T-helper 17 cell (primary cell): ENCODE measurements at places on chromosomes 1 and 21.

DNA sequence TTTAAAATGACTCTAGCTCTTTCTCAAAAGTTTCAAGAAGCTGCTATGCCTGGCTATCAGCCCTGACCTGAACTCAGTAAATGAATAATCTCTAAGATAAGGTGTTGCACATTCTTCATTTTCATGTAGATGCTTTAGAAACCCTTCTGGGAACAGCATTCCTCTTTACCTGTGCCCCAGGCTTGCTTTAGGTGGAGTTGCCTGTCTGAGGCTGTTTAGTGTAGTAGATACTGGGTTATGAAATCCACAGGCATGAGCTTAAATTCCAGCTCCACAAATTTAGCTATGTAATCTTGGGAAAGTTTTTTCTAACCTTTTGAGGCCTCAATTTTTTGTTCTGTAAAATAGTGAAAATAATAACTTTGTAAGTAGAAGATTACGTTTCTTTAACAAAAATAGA is 41.6 kb downstream of the ATP6V1G3 start:
- DNase-seq, result no peak
- H3K4me1 ChIP-seq, result peaks cover 2% of the 10 kb centered on the region
- H3K4me3 ChIP-seq, result no peak overlapping the region
- H3K36me3 ChIP-seq, result peaks cover 3% of the 10 kb centered on the region

- no peaks in the 10 kb centered on the region for H3K36me3 ChIP-seq
- H3K4me3 ChIP-seq, result no peak overlapping the region
- DNase-seq, result no peak
- peaks cover 28% of the 10 kb centered on the region for H3K27me3 ChIP-seq
- no peaks in the 10 kb centered on the region for H3K4me1 ChIP-seq
Observed at GRCh38 chr1:55654750-55655149, 439.6 kb upstream of the USP24 start.

DNA sequence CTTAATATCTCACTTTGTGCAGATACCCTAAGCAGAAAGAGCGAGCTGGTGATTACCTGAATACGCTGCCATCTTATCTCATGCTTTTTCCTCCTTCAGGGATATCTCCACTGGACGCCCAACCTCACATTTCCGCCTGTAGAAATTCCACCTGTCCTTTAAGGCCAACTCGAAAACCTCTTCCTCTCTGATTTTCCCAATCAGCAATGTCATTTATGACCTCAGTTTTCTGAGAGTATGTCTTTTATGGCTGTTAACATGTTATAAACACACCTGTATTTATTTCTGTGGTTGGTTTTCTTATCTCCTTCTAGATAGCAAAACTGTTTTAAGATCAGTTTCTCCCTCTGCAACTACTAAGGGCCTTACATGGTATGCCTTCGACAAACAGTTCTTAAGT is 41.1 kb downstream of the CD34 start:
- no peak for DNase-seq
- peaks cover 8% of the 10 kb centered on the region for H3K36me3 ChIP-seq
- H3K4me1 ChIP-seq, result peaks cover 75% of the 10 kb centered on the region

GRCh38 chr1:241531195-241532161 is 700 bp upstream of the KMO start:
- H3K36me3 ChIP-seq, result peaks cover 2% of the 10 kb centered on the region
- no peak for DNase-seq
- peaks cover 20% of the 10 kb centered on the region for H3K27me3 ChIP-seq
- peak overlapping the region; percentile 99 for H3K4me3 ChIP-seq
- peak overlapping the region; percentile 88 for H3K27ac ChIP-seq

GRCh38 chr1:223700942-223701637 is 11.2 kb upstream of the CAPN2 start:
- H3K36me3 ChIP-seq, result peaks cover 5% of the 10 kb centered on the region
- H3K27ac ChIP-seq, result no peak overlapping the region
- H3K4me3 ChIP-seq, result no peak overlapping the region
- peaks cover 8% of the 10 kb centered on the region for H3K27me3 ChIP-seq
- no peak for DNase-seq

DNA sequence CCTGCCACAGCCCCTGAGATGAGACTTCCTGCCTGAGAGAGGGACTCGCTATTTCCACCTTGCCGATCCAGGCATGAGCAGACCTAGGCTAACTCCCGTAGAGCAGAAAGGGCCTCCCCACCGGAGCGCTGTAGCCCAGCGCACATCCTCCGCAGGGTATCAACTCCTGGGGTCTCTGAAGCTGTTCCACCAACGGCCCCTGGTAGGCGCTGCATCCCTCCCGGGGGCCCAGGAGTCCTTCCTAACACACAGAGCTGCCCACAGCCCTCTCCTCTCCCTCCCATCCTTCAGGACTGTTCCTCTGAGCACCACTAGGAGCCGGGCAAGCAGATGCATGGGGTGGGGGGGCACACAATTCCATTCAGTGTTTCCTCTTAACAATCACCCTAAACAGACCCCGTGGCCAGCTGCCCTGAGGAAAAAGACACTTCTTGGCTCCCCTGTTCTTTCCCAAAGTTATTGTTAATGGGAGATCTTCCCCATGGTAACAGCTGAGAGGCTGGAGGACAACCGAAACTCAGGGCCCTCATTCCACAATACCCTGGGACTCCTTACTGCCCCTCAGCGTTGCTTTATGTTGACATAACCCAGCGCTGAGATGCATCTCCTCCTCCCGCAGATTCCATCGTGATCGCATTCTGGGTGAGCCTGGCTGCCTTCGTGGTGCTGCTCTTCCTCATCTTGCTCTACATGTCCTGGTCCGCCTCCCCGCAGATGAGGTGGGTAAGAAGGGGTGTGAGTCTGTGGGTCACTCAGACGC is 7.5 kb downstream of the MRAP start:
- peaks cover 2% of the 10 kb centered on the region for H3K4me1 ChIP-seq
- H3K36me3 ChIP-seq, result peaks cover 2% of the 10 kb centered on the region
- no peak overlapping the region for H3K27ac ChIP-seq

- peaks cover 17% of the 10 kb centered on the region for H3K27me3 ChIP-seq
- no peak overlapping the region for H3K4me3 ChIP-seq
- H3K4me1 ChIP-seq, result no peaks in the 10 kb centered on the region
- H3K27ac ChIP-seq, result no peak overlapping the region
Observed at GRCh38 chr21:33682992-33683627, 40.8 kb downstream of the ITSN1 start.

DNA sequence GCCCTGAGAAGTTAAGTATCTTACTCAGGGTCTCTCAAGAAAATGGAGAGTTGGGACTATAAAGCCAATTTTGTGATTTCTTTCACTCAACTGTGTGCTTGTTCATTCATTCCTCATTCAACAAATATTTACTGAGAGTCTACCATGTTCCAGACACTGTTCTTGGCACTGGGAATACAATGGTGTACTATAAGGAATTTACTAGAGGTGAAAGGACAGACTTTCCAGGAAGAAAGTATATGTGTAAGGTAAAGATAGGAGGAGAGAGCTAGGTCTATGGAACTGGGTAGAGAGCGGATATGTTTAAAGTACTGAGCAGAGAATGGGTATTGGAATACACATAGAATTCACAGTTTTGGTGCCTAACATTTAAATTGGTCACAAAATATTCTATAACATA is 42.3 kb downstream of the ZNHIT6 start:
- no peak overlapping the region for H3K4me3 ChIP-seq
- peaks cover 11% of the 10 kb centered on the region for H3K36me3 ChIP-seq
- DNase-seq, result no peak
- no peak overlapping the region for H3K27ac ChIP-seq
- H3K4me1 ChIP-seq, result peaks cover 5% of the 10 kb centered on the region

GRCh38 chr1:160789702-160790611 is 6.0 kb upstream of the LY9 start:
- no peak overlapping the region for H3K4me3 ChIP-seq
- H3K4me1 ChIP-seq, result peaks cover 16% of the 10 kb centered on the region
- no peak for DNase-seq
- peak overlapping the region; percentile 10 for H3K27ac ChIP-seq

DNA sequence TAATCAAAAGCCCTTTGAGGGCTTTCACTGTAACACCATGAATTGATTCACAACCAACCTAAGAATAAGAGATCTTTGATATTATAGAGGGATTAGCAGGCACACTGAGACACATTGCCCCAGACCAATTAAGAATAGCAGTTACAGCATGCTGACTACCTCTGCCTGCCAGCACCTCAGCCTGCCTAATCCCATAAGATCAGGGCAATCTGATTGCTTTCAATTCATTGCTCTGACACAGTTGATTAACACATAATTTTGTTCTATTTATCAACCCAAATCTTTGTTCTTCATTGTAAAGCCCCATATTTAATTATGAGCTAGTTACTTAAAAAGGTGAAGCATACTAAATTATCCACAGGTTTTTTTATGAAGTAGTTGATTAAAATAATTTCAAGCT is 548.8 kb upstream of the ZP4 start:
- H3K27me3 ChIP-seq, result no peaks in the 10 kb centered on the region
- no peaks in the 10 kb centered on the region for H3K36me3 ChIP-seq
- no peaks in the 10 kb centered on the region for H3K4me1 ChIP-seq

GRCh38 chr21:39180429-39181019 is 2.7 kb downstream of the PSMG1 start:
- DNase-seq, result no peak
- H3K27me3 ChIP-seq, result no peaks in the 10 kb centered on the region
- H3K4me3 ChIP-seq, result no peak overlapping the region
- H3K4me1 ChIP-seq, result peaks cover 33% of the 10 kb centered on the region
- peak overlapping the region; percentile 16 for H3K27ac ChIP-seq

DNA sequence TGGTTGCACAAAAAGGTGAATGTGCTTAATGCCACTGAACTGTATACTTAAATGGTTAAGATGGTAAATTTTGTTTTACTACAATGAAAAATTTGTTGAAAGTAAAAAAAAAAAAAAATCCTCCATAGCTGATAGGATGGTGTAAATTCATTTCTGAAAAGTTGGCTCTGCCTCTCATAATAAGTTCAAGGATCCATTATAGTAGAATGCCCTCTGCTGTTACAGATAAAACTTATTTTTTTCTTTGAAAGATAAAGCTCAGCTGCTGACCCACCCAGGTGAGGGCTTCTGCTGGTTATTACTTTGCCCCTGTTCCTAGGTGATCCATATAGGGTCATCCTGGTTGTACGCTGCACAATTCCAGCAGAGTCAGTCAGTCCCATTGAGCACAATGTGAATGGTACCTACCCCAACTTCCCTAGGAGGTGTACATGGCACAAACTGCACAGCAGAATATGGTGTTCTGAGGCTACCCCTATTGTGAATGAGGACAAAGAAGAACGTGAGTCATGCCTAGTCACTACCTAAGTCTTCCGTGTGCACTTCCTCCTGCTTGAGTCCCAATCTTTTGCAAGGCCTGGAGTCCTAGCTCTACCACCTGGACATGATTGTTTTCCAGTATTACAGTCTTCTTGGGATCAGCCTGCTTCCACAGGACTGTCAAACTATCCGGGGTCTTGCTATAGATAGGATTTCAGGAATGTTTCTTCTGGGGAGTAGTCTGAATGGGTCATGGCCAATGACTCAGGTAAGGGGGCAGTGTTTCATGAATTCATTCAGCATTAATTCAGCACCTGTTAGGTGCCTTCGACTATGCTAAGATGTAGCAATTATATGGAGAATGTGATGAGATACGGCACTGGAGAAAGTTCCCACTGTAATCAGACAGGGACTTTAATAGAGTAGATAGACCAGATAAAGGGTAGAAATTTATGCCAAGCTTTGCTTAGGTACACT is 20.8 kb upstream of the CD5L start:
- peaks cover 18% of the 10 kb centered on the region for H3K27me3 ChIP-seq
- no peaks in the 10 kb centered on the region for H3K36me3 ChIP-seq
- no peak overlapping the region for H3K27ac ChIP-seq
- no peaks in the 10 kb centered on the region for H3K4me1 ChIP-seq
- DNase-seq, result no peak
- no peak overlapping the region for H3K4me3 ChIP-seq

GRCh38 chr1:47209725-47210325 is 20.0 kb upstream of the PDZK1IP1 start:
- DNase-seq, result no peak
- peaks cover 2% of the 10 kb centered on the region for H3K36me3 ChIP-seq
- no peak overlapping the region for H3K4me3 ChIP-seq
- peaks cover 49% of the 10 kb centered on the region for H3K27me3 ChIP-seq
- H3K27ac ChIP-seq, result no peak overlapping the region
- peaks cover 8% of the 10 kb centered on the region for H3K4me1 ChIP-seq

DNA sequence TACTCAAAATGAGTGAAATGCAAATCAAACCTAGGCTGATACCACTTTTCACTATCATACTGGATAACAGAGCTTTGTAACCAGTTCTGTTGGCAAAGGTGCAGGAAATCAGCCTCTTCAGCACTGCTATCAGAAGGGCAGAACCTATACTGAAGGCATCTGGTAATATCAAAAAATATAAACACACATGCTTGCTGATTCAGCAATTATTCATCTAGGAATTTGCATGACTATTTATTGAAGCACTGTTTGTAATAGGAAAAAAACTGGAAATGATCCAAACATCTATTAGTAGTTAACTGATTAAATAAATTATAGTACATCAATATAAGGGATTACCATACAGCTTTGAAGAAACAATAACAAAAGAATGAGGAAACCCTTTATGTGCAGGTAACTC is 21.4 kb downstream of the ARHGAP29 start:
- no peak overlapping the region for H3K27ac ChIP-seq
- no peaks in the 10 kb centered on the region for H3K36me3 ChIP-seq
- DNase-seq, result no peak
- peaks cover 31% of the 10 kb centered on the region for H3K27me3 ChIP-seq

- H3K36me3 ChIP-seq, result peaks cover 7% of the 10 kb centered on the region
- no peaks in the 10 kb centered on the region for H3K27me3 ChIP-seq
- peaks cover 2% of the 10 kb centered on the region for H3K4me1 ChIP-seq
- DNase-seq, result no peak
Observed at GRCh38 chr1:151574575-151575529, 34.7 kb downstream of the TUFT1 start.

- DNase-seq, result no peak
- H3K4me1 ChIP-seq, result peaks cover 4% of the 10 kb centered on the region
- H3K36me3 ChIP-seq, result no peaks in the 10 kb centered on the region
- H3K27ac ChIP-seq, result no peak overlapping the region
Observed at GRCh38 chr1:59039551-59039950, 255.7 kb upstream of the JUN start.

DNA sequence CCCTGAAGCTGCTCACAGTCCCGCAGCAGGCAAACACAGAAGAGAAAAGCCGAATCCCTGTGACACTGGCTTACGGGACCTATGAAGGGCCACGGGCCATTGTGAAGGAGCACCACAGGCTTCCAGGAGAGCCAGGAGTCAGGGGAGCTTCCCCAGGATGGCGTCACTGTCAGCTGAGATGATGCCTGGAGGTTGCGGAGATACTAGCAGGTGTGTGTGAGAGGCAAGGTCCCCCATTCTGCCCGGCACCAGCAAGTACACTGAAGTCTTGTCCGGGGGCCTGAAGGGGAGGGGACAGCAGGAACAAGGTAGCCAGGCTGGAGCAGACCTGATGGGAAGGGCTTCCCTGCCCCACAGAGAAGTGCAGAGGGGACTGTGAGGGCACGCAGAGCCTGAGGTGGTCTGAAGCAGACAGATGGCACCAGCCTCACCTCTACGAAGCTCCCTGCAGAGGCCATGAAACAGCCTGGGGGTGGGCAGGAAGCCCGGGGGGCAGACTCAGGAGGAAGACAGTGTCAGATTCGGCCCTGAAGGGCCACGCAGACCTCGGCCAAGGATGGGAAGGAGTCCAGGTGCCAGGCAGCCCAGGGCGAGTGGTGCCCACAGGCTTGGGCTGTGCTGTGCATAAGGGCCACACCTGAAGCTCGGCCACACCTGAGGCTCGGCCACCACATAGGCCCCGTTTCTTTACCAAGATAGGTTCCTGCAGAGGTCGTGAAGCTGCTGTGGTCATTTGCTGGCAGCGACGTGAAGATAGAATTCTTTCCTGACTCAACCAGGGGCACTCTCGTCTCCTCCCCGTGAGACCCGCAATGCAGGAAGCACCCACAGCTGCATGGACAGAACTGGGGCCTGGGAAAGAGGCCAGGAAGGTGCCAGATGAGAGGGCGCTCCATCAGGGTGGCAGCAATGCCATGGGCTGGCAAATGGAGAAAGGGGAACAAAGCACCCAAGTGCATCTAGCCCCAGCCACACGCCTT is 10.1 kb downstream of the TCP10L start:
- no peaks in the 10 kb centered on the region for H3K27me3 ChIP-seq
- no peak overlapping the region for H3K4me3 ChIP-seq
- no peak overlapping the region for H3K27ac ChIP-seq
